AG04450 (cell line): ENCODE measurements at places on chromosomes 2 and 18. TPM values are rescaled to one million over a fixed set of nuclear protein-coding genes. Genes with fewer than 3 reads are reported as not detected.

The CAPN13 gene
- polyA plus RNA-seq = not detected in 2 replicates

The GPR35 gene
- polyA plus RNA-seq = 0.05 and 0.06 TPM in 2 replicates

The CNGA3 gene
- polyA plus RNA-seq = not detected in 2 replicates

The CRACDL gene
- polyA plus RNA-seq = not detected in 2 replicates

The MPPE1 gene
- 21.1 and 21.9 TPM in 2 replicates for polyA plus RNA-seq

The RBM45 gene
- 13.0 and 21.9 TPM in 2 replicates for polyA plus RNA-seq

The SKOR2 gene
- not detected in 2 replicates for polyA plus RNA-seq

The YIPF4 gene
- 16.8 and 26.0 TPM in 2 replicates for polyA plus RNA-seq

The ZDBF2 gene
- polyA plus RNA-seq = 4.5 and 8.1 TPM in 2 replicates

The RAB11FIP5 gene
- polyA plus RNA-seq = 29.6 and 37.5 TPM in 2 replicates

The OR6B2 gene
- not detected in 2 replicates for polyA plus RNA-seq

The AGXT gene
- not detected in 2 replicates for polyA plus RNA-seq

The SLC4A3 gene
- 3.3 and 5.2 TPM in 2 replicates for polyA plus RNA-seq

The TEX44 gene
- not detected in 2 replicates for polyA plus RNA-seq

The RTP5 gene
- not detected in 2 replicates for polyA plus RNA-seq

The TRABD2A gene
- 30.2 and 32.8 TPM in 2 replicates for polyA plus RNA-seq

The CHRND gene
- polyA plus RNA-seq = not detected in 2 replicates

The IL1F10 gene
- polyA plus RNA-seq = not detected in 2 replicates

The ZNF516 gene
- polyA plus RNA-seq = 15.0 and 15.5 TPM in 2 replicates

The CDH19 gene
- not detected in 2 replicates for polyA plus RNA-seq

The FKBP1B gene
- polyA plus RNA-seq = 19.4 and 19.7 TPM in 2 replicates

The SOX11 gene
- 2.3 and 2.8 TPM in 2 replicates for polyA plus RNA-seq

The FAM124B gene
- not detected in 2 replicates for polyA plus RNA-seq

The LDLRAD4 gene
- not detected in 2 replicates for polyA plus RNA-seq

The GKN2 gene
- polyA plus RNA-seq = not detected in 2 replicates

The TMEM247 gene
- polyA plus RNA-seq = not detected in 2 replicates

The PAIP2B gene
- polyA plus RNA-seq = 0.12 and 0.24 TPM in 2 replicates

The EFR3B gene
- 0.09 and 0.14 TPM in 2 replicates for polyA plus RNA-seq

The REG3G gene
- not detected in 2 replicates for polyA plus RNA-seq

The TMEM150A gene
- 11.4 and 14.5 TPM in 2 replicates for polyA plus RNA-seq

The TAF1B gene
- polyA plus RNA-seq = 17.2 and 25.8 TPM in 2 replicates

The OTOS gene
- not detected in 2 replicates for polyA plus RNA-seq

The ANKRD30B gene
- polyA plus RNA-seq = not detected in 2 replicates

The GNAL gene
- 0.46 and 0.51 TPM in 2 replicates for polyA plus RNA-seq

The ANKRD29 gene
- polyA plus RNA-seq = 0.12 and 0.15 TPM in 2 replicates

The NXPH2 gene
- not detected in 2 replicates for polyA plus RNA-seq

The MAP2 gene
- polyA plus RNA-seq = 0.69 and 1.1 TPM in 2 replicates

The CYRIA gene
- 3.7 TPM in 2 replicates for polyA plus RNA-seq
